ENCODE measurements at places on chromosomes 12 and 14.

DNA sequence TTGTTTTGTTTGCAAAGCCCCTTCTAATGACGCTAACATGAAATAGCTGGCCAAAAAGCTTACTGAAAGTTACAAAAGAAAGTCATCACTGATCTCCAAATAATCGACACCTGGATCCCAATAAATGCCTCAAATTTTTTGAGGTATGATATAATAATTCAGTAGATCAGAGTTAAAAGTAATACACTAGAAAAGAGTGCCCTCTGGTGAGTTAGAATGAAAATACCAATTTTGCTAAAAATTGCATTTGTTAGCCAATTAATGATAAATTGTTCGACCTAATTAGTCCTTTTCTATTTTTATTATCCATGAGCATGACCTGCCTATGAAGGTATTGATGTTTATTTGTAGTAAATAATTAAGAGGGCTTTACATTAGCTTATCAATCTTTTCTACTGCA is 78.6 kb downstream of the CEP128 start:
- no peak for DNase-seq

DNA sequence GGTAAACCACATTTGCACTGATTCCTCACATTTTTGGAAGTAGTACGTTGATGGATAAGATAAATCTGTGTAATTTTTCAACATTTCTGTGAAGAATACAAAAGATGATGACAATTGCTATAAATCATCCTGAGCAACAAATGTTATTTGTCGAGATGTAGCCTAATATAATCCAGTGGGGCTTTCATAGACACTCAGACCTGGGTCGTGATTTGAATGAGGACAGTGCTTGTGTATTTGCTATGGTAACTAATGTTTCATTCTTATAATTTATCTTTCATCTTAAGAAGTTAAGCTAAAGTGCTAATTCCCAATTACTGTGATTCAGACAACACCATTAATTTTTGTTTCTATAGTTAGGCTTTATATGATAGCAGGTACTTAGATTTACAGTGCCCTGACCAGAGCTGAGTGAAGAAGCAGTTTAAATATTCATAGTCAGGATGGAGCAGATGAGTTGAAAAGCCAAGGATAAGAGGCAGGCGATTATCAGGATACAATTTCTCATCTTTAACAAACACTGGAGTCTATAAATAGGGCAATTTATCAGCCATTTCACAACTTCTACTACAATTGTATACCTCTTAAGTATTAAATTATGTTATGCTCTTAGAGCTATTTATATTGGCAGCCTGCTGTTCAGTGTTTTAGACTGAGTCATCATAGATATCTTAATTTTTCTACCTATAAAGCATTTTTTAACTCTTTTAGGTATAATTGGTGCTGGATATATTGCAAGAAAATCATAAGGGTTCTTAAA is 359.9 kb downstream of the TRHDE start:
- DNase-seq, result no peak

DNA sequence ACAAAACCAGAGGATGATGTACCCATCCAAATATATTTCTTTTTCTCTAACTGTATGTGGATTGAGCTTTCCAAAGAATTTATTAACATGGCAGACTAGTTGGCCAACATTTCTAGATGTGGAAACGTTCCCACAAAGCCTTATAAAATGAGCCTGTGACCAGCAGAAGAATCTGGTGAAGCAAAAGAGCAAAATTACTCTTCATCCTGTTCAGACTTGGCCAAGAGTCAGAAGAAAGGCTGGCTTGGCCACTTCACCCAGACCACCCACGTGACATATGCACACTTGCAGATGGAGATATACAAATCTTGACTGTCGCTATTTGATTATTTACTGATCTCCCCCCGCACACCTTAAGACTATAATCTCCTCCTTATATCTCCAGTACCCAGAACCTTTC is 96.7 kb downstream of the NUAK1 start:
- no peak for DNase-seq

GRCh38 chr12:125228519-125229260 is 163.5 kb downstream of the AACS start:
- DNase-seq, result peak; percentile 53

GRCh38 chr14:33254861-33255395 is 316.2 kb downstream of the NPAS3 start:
- DNase-seq, result no peak

- no peak for DNase-seq
Measured at GRCh38 chr14:59176765-59177164, 11.7 kb upstream of the DAAM1 start.

DNA sequence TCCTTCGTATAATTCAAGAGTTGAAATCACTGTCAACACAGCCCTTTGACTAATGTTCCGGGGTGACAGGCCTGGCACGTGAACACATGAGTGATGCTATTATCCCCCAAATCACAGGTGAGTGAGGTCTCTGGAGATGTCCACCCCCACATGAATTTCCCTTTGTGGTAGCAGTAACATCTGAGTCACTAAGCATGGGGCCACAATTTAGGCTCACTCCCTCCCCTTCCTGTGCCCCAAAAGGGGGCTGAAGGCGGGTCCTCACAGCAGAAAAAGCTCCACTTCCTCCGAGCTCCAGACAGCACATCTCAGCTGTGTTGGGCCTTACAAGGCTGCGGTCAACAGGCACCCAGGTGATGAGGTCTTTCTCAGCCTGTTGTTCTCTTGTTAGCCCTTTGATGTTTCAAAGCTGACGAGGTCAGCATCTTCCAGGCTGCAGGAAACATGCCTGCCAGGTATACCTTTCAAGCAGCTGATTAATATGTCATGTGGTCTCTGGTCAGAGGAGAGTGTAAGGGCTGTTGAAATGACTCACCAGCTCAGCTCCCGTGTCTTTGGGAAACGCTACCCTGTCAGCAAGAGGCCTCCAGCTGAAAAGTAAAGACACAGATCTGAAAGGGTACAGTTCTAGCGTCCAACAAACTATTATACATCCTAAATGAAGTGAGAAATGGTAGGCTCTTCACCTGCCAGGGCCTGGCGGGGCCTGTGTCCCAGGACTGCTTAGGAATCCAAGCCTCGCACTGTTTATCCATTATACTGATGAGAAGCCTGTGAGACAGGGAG is 107.3 kb downstream of the ZFP36L1 start:
- DNase-seq, result no peak

- DNase-seq, result peak; percentile 34
Measured at GRCh38 chr14:92316937-92317336, 6.0 kb upstream of the SLC24A4 start.

DNA sequence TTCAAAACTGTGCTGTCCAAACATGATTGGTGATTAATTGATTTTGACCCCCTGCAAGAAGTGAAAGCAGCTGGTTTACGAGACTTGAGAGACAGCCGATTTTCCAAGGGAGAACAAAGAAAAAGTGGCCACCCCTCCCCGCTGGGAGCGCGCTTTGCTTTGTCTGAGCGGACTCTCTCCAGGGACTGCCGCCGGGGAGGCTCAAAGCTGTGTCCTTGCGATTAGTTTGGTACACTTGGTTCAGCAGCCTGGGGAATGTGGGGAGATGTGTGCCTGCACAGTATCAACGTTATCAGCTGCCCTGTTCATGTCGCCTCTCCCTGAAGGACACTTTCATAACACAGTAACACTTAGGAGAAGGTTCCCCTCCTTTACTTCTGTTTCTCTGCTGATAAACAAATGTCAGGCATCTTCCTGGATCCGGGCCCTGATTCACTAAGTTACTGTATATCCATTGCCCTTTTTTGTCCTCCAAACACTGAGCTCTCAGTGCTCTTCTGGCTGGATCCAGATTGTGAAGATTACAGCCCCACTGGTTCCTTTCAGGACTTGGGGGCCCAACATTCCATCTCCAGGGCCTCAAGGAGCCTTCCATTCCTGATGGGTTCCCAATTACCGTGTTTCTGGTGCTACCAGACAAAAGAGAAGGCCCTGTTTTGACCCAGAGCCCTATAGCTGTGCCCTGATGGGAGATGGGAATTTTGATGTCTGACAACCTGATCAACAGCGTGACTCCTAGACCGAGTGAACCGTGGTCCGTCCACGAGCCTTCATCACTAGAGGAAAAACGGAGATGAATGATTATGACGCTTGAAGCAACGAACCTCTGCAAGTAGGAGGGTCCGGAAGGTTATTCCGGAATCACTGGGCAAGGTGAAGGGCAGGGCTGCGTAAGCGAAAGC is 31.7 kb upstream of the TUBA1C start:
- peak; percentile 43 for DNase-seq

DNA sequence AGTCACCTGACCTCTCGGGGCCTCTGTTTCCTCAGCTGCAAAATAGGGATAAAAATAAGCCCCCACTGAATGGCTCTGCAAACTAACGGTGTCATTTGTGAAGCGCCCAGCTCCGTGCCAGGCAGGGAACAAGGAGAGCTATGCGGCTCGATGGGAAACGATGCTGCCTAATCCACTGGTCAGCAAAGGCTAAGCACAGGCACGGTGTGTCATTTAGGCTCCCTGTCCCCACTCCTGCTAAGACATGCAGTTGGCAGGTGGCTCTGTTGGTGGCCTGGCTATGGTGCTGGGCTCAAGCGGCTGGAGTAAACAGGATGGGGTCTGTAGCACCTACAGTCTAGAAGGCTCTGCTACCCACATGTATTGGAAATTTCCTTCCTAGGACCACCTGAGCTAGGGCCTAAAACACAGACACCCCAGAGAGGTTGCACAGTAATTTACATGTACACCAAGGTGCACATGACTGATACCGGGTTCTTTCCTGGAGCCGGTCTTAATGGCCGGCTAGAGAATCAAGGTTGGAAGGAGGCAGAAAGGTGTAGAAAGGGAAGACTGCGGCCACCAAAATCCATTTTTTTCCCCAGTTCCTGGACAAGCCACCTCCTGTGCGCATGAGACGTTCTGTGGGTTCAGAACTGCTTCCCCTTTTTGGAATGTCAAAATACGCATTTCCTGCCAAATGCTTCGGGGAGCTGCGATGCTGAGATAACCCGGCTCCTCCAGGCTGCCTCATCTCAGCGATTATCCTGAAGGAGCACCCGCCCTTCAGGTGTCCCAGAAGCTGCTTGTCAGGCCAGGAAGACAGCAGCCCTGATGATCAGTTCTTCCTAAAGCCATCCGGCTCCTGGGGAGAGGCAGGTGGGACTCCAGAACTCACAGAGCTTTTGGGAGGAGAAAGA is 1.0 kb downstream of the CACNA2D4 start:
- DNase-seq, result peak; percentile 2

DNA sequence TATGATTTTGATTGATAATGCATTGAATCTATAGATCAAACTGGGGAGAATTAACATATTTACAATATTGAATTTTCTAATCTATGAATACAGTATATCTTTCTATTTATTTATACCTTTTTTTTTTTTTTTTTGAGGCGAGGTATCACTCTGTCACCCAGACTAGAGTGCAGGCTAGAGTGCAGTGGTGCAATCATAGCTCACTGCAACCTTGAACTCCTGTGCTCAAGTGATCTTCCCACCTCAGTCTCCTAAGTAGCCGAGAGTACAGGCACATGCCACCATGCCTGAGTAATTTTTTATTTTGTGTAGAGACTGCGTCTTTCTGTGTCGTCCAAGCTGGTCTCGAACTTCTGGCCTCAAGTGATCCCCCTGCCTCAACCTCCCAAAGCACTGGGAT is 20.4 kb downstream of the LTBR start:
- DNase-seq, result no peak

- DNase-seq, result no peak
Measured at GRCh38 chr12:13970803-13971202, 10.6 kb downstream of the GRIN2B start.

- no peak for DNase-seq
Measured at GRCh38 chr12:6084969-6085450, 39.5 kb downstream of the VWF start.

- DNase-seq, result no peak
Measured at GRCh38 chr12:126087692-126088091, 1022.5 kb downstream of the AACS start.

GRCh38 chr12:47591795-47592194 is 114.0 kb downstream of the RPAP3 start:
- DNase-seq, result no peak

DNA sequence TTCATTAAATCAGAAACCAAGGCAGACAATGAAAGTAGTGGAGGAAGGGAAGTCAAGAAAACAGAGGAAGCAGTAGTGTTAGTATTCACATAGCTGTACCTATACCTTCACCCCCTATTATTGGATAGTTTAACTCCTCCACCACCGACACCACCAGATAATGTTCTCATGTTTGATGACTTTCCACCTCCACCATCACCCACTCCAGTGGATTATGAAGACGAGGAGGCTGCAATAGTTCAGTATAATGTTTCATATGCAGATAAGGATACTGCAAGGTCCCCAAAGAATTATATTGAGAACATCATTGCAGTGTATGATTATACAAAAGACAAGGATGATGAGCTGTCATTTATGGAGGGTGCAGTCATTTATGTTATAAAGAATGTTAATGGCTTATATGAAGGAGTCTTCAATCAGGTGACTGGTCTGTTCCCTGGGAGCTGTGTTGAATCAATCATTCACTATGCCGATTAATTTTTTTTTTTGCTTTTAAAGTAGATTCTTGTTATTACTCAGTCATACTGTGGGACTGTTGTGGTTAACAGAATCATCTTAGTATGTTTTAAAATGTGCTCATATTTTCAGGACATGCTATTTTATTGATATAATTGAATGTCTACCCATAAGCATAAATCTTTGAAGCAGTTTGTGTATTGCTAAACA is 32.2 kb upstream of the KTN1 start:
- no peak for DNase-seq

GRCh38 chr12:3803865-3804472 is 51.1 kb upstream of the CRACR2A start:
- peak; percentile 77 for DNase-seq

DNA sequence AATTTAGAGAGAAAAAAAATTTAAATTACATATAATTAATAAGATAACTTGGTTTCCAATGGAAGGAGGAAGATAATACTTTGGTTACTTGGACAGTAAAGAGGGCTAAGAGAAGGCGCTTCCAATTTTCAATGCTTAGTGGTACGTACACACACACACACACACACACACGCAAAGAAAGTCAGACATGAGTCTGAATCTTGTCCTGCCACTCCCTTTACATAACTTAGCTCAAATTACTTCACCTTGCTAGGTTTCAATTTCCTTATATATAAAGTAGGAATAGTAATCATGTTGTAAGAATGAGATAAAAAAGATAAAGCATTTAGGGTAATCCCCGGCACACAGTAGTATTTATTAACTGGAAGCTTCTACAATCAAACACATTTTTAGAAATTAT is 39.7 kb upstream of the VCPKMT start:
- DNase-seq, result no peak

- DNase-seq, result no peak
Measured at GRCh38 chr14:31027847-31028246, 1.7 kb upstream of the STRN3 start.

All from iPS-NIHi11 (cell line).